ENCODE measurements at places on chromosomes 4 and X. TPM values are rescaled to one million over a fixed set of nuclear protein-coding genes. Genes with fewer than 3 reads are reported as not detected.
A peak's percentile ranks its signal among the peaks of the same experiment; 100 is the strongest.

DNA sequence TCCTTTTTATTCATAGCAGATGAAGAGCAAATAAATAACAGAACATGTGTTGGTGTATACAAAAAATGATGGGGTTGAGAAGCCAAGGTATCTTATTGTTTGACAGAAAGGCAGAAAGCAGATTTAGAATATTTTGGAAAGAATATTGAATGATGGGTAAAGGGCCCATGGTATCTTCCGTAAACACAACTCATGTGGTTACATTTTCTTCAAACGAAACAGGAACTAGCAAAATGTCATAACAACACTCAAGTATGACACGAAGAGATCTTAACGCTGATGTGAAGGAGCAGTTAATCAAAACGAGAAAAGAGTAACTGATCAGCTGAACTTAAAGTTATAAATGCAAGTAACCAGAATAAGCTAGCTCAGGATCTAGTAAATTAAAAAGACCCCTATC is 195.7 kb upstream of the GK2 start:
- no peak for DNase-seq

- no peak for DNase-seq
Observed at GRCh38 chr4:106162278-106162677, 153.7 kb downstream of the TBCK start.

DNA sequence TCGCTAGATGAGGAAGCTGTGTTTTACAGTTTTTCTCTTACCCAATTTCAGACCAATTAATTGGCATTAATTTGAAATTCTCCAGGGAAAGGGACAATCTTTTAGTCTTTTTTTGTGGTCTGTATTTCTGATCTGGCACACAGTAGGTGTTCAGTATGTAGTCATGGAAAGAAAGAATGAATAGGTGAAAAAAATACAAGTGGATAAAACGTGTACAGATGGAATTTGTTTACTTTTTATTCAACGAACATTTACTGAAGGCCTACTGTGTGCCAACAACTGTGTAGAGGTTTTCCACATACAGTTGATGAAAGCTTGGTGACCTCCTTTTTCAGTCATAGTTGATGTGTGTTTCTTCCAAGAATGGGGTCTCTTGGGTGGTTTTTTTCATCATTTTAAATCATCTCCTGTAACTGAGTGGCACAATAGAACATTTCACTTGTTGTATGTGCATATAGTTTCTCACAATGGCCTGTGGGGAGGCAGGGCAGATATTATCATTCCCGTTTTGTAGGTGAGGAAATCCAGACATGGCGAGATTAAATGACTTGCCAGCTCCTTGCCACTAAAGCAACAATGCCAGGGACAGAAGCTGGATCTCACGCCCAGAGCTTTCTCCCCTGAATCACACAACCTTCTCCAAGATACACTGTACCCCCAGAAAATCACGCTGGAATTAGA is 102.4 kb downstream of the CEP135 start:
- no peak for DNase-seq

- no peak for DNase-seq
Observed at GRCh38 chrX:29518100-29518499, 697.3 kb upstream of the MAGEB2 start.

DNA sequence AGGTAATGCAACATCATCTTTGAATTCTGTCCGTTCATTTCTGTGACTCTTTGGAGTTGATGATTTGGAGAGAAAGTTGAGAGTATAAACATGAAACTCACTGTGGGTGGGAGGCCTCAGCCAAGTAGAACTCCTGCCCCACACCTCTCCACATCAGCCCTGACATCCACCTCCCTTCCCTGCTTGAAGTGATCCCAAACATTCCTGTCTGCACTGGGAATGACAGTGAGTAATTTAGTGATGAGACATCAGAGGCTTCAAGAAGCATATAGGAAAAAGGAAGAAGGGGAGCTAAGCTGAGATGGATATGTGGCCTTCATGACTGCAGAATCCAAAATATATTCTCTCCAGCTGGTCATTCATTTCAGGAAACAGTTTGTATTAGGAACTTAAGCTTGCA is 151.8 kb downstream of the SPATA18 start:
- no peak for DNase-seq

GRCh38 chrX:2542826-2543521 is 42.2 kb upstream of the DHRSX start:
- DNase-seq = no peak

- DNase-seq = no peak
Observed at GRCh38 chrX:12241026-12241425, 102.8 kb downstream of the FRMPD4 start.

DNA sequence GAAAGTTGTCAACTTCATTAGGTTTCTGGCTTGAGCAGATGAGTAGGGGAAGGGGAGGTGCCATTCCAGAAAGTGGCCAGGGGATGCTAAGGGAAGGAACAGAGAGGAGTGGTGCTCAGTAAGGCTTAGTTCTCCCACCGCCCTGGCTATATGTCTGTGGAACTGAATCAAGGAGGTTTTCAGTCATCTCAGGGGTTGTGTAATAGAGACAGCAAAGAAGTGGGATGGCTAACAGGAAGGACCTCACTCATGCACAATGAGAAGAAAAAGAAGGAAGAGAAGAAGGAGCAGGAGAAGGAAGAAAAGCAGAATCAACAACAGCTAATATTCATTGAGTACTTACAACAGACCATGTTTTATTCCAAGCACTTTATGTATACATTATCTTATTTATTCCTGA is 368.7 kb downstream of the MID1IP1 start:
- DNase-seq = no peak

GRCh38 chr4:42478946-42479345 is 81.7 kb downstream of the SHISA3 start:
- no peak for DNase-seq

DNA sequence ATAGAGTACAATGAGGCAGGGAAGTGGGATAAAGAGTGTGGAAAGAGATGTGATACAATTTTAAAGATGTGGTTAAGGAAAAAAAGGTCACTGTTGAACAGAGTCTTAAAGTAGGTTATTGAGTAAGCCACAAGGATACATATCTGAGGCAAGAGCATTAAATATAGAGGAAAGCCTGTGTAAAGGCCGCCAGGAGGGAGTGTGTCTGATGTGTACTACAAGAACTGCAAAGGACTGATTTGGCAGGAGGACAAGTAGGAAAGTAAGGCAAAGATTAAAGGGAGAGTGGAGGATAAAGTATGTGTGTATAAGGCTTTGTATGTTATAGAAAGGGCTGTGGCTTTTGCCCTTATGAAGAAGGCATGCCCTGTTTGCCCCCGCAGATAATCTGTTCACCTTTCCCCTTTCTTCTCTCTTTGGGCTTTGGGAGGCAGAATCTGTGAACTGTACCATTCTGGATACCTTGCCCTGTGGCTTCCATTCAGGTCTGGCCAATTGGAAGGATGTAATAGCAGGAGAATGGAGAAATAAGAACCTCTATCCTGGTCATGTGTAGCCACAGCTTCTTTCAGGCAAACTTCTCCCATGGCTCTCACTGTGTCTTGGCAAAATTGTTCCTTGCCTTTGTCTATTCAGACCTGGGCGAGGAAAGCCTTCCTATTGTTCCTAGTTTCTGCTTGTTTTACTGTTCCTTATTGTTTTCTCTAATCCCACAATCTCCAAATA is 68.9 kb upstream of the FAM47B start:
- no peak for DNase-seq

DNA sequence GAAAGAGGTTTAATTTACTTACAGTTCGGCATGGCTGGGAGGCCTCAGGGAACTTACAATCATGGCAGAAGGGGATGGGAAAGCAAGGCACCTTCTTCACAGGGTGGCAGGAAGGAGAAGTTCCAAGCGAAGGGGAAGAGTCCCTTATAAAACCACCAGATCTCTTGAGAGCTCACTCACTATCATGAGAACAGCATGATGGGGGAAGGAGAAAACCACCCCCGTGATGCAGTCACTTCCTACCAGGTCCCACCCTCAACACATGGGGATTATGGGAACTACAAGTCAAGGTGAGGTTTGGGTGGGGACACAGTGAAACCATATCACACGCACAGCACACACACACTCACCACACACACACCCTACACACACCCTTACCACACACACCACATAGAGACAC is 104.3 kb downstream of the DCTD start:
- no peak for DNase-seq

DNA sequence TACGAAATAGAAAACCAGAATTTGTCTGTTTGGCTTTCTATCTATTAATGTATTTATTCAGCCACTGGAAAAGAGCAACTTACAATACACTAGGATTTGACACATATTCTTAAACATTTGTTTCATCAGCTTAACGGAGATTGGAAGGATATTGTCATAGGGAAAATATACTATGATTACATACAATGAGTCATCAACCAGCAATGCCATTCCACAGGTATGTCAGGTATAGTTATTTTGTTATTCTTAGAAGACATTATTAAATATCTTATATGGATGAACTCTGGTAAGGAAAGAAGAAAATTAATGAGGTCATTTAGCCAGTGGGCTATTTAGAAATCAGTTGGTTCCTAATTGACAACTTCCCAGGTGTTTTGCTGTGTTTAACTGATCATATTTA is 926.6 kb downstream of the STIM2 start:
- DNase-seq = no peak

- DNase-seq = no peak
Observed at GRCh38 chr4:110139815-110140214, 58.6 kb downstream of the ELOVL6 start.

DNA sequence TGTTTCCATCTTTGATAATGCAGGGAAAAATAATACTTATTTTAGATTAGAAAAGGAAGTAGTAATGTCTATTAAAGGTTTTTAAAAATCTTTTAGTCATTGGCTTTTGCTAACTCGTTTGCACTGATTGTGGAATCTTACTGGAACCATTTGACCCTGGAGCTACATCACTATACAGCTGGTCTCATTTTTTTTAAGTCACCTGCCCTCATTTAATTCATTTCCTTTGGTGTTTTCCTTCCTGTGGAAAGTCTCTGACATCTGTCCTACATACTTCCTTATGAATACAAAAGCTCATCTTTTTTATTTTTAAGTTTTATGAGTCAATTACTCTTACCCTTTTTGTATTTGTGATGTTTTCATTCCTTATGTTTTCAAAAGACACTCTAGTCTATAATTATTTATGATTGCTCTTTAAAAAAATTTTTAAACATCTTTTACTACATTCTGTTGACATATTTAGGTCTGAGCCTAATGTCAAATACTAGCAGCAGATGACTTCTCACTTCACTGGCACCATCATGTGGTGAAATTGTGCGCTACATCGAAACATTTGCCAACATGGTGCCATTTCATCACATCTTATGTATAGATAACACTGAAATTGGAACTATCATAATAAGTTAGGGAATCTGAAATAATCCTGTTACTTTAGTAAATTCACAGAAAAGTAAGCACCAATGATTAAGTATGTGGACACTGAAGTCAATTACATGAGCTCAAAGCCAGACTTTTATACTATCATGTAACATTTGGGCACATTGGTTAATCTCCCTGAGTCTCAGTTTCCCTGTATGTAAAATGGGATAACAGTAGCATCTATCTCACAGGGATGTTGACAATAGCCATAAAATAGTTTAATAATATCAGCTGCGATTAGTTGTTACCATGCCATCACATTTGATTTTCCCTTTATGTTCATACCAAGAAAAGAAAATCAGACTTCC is 9.4 kb upstream of the MMAA start:
- DNase-seq = peak; percentile 58

- no peak for DNase-seq
Observed at GRCh38 chr4:145216535-145216934, 36.1 kb upstream of the OTUD4 start.

DNA sequence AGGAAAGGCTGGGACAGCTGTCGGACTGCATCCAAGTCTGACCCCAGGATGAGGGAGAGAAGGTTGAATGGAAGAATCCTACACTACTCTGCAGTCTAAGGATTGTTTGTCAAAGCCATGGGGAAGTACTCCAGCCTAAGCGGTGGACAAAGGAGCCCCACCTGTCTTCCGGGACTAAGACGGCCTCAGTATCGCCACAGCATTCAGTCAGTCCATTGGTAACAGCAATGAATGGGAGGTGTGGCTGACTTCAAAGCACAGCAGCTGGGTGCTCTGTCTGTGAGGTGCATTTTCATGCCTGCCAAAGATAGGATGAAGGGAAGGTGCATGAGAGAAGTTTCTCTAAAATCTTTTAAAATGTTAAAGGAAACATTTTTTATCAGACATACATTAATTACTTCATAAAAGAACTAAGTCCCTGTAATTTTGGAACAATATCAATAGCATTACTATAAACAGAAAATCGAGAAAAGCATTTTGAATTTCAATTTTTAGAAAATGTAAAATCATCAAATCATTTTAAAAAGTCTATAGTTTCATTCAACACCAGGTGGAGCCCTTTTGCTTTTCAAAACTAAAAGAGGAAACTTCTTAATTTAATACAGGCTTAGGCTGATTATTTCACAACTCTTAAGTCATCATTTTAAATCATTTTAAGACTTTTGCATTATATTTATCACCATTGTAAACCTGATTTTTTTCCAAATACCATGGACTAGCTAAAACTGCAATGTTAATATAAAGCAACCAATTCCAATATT is 27.6 kb upstream of the INTU start:
- DNase-seq = no peak

GRCh38 chrX:153209347-153209746 is 30.3 kb downstream of the MAGEA1 start:
- no peak for DNase-seq

DNA sequence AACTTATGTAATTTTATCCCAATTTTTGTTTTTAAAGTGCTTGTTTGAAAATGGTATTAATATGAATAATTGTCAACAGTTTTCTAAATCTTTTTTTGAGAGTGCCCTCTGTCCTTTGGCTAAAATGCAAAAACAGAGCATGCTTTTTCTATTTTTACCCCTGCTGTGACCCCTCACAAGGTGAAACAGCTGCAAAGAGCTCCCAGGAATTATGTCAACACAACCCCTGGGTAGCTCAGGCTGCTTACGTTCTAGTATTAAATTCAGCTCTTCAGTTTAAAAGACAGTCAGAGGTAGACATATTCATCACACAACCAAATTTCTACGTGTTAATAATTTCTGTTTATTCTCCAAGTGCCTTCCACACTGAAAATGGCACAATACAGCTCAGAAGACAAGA is 367.5 kb downstream of the PRDM5 start:
- no peak for DNase-seq

- DNase-seq = no peak
Observed at GRCh38 chr4:158313566-158313965, 103.3 kb downstream of the TMEM144 start.

Gene RWDD4
- 16.8 TPM for total RNA-seq

Gene GPR82
- not detected for total RNA-seq

Gene STK26
- total RNA-seq = 4.4 TPM

Gene CTAG1A
- total RNA-seq = not detected

Data from glomerular endothelial cell (primary cell).